ENCODE measurements at places on chromosomes 6 and 20.

GRCh38 chr6:11434565-11435326, 102.8 kb upstream of the TMEM170B start:
- no peak for DNase-seq

DNA sequence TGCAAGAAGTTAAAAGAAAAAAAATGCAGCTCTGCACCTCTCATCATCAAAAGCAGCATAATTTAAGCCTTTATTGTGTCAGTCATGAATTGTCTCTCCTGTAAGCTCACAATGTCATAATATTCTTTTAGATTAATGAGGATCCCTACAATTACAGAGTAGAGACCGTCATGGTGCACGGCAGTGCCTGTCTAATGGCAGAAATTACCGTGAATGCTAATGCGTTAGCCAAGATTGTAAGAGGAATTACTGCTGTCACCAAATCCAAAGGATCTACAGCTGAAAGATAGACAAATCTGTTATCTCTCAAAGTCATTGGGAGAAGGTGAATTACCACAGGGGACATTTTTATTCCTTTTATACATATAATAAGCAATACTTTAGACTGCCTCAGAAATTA, 631.6 kb upstream of the NRSN1 start:
- DNase-seq, result no peak

DNA sequence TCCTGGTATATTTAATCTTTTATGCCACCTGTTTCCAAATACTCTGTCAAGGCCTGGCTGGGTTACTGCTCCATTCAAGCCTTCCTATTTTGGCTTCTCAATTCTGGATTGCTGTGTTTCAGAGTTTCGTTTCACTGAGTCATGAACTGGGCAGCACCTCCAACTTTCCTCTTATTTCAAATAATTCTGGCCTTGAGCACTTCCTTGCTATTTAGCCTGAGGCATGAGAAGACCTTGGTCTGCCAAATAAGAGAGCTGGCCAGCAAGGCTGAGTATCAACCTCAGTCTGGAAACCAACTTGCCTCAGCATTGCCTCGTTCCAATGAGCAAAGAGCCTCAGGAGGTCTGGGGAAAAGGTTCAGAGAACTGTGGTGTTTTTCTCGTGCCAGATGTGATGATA, 66.6 kb downstream of the TNFAIP3 start:
- DNase-seq, result no peak

DNA sequence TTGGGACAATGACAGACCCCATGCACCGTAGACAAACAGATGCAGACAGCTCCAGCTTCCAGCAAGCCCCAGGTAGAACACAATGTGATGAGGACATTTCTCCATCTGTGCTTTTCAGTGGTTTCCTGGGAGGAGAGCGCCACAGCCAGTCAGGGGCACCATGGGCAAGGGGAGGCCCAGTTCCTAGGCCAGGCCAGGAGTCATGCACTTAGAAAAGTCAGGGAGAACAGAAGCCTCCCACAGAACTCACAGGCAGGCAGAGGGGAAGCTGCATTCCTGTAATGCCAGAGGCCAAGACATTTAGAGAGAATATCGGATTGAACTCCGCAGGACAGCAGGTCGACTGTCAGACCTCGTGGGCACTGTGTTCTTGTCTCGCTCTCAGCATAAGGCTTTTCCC, 9.2 kb downstream of the SYNDIG1 start:
- DNase-seq, result no peak

DNA sequence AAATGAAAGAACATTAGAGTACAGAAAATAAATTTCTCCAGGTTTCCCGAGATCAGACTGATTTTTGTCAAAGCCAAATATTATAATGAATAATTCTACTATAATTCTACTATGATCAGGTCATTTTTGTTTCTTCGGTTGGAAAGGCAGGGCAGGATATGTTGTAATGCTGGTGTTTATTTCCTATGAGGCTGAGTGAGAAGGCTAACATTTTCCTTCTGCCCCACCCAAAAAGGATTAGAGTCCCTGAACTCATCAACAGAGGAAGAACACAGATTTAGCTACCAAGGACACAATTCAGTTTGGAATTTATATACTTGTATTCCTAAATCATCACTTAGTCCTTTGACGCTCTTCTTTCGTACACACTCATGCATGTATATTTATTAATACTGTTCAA, 318.9 kb downstream of the SYNE1 start:
- no peak for DNase-seq

DNA sequence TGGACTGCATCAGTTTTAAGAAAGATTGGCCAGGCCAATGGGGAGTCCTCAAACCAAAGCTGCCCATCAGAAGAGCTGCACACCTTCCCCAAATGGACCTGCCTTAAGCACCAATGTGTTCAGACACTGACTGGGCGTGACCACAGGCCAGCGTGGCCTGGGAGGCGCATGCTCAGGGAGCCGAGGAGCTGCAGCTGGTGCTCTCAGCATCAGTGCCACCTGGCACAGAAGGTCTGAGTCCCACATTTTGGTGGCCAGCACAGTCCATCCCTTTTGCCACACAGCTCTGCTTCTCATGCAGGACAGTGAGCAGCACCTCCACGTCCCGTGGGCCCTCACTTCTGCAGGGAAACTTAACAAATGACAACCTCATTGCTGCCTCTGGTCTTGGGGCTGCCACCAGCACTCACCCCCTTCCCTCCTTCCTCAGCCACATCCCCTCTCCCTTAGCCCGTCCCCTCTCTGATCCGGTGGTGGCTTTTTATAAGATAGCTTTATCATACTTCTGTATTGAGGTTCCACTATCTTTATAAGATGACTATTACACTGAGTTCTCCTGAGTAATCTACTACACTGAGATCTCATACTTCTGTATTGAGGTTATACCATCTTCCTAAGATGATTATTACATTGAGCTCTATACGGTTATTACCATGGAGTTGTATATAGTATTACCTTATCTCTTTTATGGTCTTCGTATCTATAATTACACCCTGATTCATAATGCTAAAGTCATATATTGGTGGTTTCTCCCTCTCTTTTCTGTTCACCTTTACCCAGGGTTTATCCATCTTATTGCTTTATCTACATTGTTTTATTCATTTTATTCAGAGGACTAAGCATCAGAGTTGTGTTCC, 109.1 kb downstream of the TOX2 start:
- no peak for DNase-seq

DNA sequence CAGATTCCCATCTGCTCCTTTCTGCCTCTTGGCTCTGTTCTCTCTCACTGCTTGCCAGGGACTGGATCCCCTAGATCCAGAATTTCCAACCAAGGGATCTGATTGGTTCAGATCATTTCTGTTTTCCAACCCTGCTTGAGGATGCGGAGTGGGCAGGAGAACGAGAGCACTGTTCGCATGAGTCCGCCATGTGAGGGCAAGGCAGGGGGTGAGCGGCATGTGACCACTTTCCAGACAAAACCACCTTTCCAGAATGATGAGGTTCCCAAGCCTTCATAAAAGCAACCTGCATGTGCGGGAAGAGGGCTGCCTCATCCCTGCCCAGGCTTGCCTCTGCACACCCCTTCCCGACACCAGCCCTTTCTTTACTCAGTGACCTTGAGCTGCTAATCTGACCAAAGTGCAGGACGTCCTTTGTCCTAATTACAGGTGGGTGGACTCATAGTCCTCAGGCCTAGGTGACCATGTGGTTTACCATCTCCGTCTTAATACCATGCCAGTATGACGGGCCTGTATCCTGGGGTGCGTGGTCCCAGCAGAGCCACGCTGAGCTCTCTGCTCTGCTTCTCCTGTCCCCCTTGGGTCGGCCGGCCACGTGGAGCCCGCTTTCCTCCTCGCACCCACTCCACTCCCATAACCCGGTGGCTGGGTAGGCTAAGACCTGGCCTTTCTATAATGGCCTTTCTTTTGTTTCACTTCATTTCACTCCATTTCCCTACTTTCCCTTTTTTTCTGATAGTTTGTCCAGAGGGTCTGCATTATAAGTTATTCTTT, 14.4 kb downstream of the NQO2 start:
- DNase-seq, result no peak

- DNase-seq, result no peak
Observed at GRCh38 chr6:135651964-135652755, 154.6 kb upstream of the AHI1 start.

DNA sequence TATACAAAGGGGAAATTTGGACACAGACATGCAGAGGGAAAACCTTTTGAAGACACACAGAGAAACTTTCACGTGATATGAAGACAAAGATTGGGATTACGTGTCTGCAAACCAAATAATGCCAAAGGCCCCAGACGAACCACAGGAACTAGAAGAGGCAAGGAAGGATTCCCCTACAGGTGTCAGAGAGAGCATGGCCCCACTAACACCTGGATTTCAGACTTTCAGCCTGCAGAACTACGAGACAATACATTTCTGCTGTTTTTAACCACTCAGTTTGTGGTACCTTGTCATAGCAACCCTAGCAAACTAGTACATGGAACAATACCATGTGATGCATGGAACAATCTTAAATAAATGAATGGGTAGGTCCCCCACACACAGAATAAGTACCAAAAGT, 341.0 kb downstream of the HDGFL1 start:
- DNase-seq, result no peak

GRCh38 chr20:51542571-51543421, at the start of gene NFATC2:
Gene NFATC2, minus strand, starts transcription at chr20:51542719. Its CDS starts 220 bp downstream, at chr20:51542499.
- DNase-seq, result no peak

- no peak for DNase-seq
Observed at GRCh38 chr6:106626485-106626884, 2.8 kb downstream of the RTN4IP1 start.

DNA sequence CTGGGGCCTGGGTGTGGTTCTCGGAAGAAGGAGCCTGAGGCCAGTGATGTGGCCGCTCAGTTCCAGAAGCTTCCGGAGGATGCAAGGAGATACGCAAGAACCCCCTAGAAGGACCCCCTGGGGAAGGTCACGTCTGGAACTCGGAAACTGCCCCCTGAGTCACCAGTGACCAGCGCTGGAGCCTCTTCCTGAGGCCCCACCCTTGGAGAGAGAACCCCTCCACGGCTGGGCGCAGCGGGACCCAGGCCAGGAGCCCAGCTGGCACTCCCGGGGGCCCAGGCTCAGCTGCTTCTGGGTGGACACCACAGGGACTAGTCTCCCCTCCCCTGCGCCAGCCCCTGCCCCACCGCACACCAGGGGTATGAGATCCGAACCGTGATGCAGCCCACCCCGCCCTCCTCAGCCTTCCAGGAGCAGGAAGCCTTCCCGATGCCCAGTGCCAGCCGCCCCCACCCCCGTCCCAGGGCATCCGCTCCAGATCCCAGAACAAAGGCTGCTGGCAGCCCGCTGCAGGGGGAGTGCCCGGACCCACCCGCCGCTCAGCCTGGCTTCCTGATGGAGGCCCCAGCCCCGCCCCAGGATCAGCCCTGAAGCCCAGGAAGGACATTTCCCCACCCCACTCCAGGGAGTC, 7.5 kb downstream of the LAMA5 start:
- DNase-seq, result no peak

GRCh38 chr20:3635346-3635745, 27.9 kb downstream of the GFRA4 start:
- DNase-seq, result no peak

GRCh38 chr6:119523556-119523955, 174.0 kb upstream of the MAN1A1 start:
- DNase-seq, result no peak

DNA sequence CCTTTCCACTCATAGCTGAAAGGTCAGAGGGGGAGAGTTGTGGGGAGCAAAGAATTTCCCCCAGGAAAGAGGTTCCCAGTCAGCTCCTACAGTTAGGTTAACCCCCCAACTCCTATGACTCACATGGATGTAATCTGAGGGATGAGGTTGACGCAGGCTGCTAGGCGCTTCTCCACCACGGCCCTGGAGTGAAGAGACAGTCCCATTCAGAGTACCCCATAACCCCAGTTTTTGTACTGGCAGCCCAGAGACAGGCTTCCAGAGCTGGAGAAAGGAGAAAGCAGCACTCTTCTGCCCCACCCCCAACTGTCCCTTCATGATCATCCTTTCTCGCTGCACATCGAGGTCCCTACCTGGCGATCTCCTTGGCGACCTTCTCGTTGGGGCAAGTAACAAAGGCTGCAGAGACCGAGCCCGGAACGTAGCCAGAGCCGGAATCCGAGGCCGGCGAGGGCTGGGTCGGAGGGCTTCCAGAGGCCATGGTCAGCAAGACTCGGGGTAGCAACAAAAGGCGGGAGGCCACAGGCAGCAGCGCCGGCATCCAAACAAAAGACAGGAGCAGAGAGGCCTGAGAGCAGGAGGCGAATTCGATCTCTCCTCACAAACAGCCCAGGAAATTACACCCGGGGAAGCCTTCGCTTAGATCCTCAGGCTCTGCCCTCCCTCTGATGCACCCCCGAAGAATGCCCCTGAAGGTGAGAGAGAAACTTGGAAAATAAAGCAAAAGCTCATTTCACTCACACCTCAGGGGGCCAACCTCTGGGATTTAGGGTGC, 592 bp downstream of the CUTA start:
- no peak for DNase-seq

GRCh38 chr6:143598466-143599080, 79.2 kb upstream of the PHACTR2 start:
- no peak for DNase-seq

DNA sequence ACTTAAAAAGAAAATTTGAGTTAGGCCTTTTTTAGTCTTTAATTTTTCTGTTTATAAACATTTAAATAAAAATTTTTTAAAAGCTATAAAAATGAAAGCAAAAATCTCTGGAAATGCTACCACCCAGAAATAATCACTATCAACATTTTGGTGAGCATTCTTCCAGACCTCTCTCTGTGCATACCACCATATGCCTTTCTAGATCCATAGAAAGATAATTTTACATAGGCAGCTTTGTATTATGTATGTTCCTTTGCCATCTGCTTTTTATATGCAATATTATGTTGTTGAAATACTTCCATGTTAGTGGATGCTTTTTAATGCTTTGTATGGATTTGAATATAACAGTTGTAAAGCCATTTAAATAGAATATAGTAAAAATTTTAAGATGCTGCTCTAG, 496.7 kb upstream of the HTR1E start:
- DNase-seq, result no peak

DNA sequence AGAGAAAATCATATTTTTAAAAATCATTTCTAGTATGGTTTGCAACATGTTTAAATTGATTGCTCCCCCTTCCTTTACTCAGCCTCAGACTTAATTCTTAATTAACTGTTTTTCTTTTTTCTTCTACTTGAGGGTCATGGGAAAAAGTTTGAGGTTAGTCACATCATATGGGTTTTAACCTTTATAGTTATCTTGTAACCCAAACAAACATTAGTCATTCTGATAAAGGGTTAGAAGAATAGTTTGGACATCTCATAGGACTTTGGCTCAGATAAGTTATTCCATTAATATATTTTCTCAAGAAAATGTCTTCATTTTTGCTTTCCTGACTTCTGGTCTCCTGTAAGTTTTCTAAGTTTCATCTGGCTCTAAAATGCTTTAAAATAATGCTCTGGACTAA, 34.5 kb upstream of the TSPYL1 start:
- DNase-seq, result no peak
